Activated CD4-positive, CD25-positive, alpha-beta regulatory T cell treated with anti-CD3 and anti-CD28 coated beads, Interleukin-2, amount 50 U/mL, for 24 hours (primary cell): ENCODE measurements at places on chromosomes 5 and 9.

- ATAC-seq, result no peak
Measured at GRCh38 chr5:91318724-91319123, 64.4 kb downstream of the ARRDC3 start.

GRCh38 chr9:116378873-116379272 is 225.3 kb downstream of the PAPPA start:
- ATAC-seq, result no peak

GRCh38 chr5:67453111-67453905 is 256.7 kb upstream of the CD180 start:
- no peak for ATAC-seq

DNA sequence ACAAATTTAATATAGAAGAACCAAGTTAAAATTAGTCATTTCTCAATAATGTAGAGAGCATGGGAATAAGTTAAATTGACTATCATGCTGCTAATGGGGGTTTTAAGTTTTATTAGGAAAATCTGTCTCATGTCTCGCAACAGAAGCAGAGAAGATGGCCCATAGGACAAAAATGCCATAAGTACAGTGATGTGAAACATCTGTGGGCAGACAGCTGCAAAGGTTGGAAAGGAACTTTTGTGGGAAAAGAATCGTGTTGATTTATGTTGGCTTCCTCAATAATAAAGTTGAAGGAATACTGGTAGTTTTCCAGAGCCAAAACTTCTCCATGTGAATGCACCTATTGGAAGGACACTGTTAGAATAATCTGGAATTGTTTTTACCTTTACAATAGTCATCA is 44.8 kb downstream of the VCAN start:
- no peak for ATAC-seq

DNA sequence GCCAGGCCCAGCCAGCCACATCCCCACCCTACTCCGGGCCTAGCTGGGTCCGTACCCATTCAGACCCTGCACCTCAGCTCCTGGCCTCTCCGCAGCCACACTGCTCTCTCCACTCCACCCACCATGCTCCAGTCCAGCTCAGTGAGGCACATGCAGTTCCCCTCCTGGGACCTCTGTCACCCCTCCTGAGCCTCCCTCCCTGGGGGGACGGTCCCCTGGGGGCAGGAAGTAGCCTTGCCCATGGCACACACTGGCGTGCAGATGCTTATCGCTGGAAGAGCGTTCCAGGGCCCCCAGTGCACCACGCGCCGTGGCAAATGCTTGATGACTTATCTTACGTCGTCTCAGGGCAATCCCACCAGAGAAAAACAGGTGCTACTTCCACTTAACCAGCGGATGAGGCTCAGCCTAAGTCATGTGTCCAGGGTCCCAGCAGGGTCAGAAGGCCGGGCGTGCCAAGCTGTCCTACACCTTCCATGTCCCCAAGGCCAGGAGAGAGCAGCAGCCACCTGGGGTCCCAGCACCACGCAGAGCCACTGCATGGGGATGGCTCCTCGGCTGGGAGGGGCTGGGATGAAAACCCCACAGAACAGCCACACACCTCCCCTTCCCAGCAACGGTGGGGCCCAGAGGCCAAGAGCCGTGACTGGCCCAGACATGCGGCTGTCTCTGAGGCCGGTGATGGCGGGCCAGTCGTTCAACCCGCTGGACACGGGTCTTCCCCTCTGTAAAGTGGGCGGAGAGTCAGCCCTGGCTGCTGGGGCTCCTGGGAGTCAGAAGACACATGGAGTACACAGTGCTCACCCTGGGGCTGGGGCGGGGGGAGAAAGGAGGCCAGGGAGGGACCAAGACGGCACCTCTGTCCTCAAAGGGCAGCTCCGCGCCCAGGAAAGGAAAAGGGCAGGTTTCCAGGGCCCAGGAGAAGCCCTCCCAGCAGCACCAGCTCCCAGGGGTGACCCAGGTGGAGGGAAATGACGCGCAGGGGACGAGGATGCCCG is 2.6 kb upstream of the CCDC187 start:
- ATAC-seq, result peak; percentile 40

GRCh38 chr5:126674145-126674544 is 73.4 kb downstream of the PHAX start:
- no peak for ATAC-seq

- ATAC-seq, result no peak
Measured at GRCh38 chr9:105737205-105737604, 42.9 kb downstream of the TMEM38B start.

DNA sequence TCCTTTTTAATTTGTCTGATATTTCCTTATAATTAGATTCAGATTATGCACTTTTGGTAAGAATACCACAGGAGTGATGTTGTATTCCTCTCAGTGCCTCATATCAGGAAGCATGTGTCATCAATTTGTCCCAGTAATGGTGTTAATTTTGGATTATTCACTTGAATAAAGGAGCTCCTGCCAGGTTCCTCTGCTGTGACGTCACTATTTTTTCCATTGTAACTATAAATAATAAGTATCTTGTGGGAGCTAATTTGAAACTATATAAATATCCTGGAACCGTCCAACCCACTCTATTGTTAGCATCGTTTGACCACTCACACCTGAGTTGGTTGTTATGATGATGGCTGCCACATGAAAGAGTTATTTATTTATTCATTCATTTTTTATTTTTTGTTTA is 107.9 kb downstream of the INVS start:
- no peak for ATAC-seq

- ATAC-seq, result no peak
Measured at GRCh38 chr5:150146235-150146634, 9.4 kb downstream of the PDGFRB start.

- ATAC-seq, result no peak
Measured at GRCh38 chr9:6975198-6975597, 217.4 kb downstream of the KDM4C start.

- no peak for ATAC-seq
Measured at GRCh38 chr9:113998114-113998513, 80.0 kb downstream of the AMBP start.

GRCh38 chr5:83559118-83559785 is 87.7 kb downstream of the VCAN start:
- ATAC-seq, result no peak

- no peak for ATAC-seq
Measured at GRCh38 chr5:5965132-5965531, 413.2 kb downstream of the MED10 start.

DNA sequence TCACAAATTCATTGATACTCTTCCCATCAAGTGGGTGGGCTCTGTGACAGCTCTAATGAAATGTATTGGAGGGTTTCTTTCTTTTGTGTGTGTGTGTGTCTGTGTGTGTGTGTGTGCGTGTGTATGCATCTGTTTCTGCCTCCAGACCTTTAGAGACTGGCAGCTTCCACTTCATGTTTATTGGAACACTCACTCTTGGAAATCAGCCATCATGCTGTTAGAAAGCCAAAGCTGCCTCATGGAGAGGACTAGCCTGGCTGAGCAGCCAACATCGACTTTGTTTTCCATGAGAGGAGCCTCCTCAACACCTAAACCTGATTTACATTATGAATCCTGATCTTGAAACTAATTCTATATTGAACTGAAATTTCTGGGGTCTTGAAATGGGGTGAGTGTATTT is 128.5 kb upstream of the FAM174A start:
- ATAC-seq, result no peak

- ATAC-seq, result no peak
Measured at GRCh38 chr5:135064235-135064570, 30.2 kb upstream of the PITX1 start.

GRCh38 chr5:177133853-177134696 is 502 bp downstream of the NSD1 start:
- ATAC-seq, result peak; percentile 15

DNA sequence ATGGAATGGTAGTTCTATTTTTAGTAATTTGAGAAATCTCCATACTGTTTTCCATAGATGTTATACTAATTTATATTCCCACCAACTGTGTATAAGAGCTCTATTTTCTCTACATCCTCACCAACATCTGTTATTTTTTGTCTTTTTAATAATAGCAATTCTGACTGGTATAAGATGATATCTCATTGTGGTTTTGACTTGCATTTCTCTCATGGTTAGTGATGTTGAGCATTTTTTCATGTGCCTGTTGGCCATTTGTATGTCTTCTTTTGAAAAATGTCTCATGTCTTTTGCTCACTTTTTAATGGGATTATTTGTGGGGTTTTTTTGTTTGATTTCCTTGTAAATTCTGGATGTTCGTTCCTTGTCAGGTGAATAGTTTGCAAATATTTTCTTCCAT is 154.4 kb downstream of the ZSWIM6 start:
- ATAC-seq, result no peak

DNA sequence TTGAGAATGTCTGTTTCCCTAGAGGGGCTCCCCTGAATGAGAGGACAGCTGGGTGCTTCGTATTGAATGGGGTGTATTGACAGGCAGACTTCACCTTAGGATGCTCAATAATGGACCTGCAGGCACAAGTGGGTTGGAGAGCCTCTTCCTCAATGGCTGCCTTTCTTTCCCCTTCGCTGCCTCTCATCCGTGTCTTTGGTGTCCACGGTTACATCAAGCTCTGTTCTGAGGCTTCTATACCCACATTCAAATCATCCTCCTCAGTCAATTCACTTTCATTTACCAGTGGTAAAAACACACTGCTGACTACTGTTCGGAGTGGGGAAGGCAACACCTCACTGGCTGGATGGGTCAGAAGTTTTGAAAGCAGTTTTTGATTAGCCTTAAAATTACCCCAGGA is 20.6 kb downstream of the LIX1 start:
- ATAC-seq, result no peak

GRCh38 chr5:72556351-72557166 is 49.3 kb upstream of the ZNF366 start:
- ATAC-seq, result peak; percentile 60

GRCh38 chr9:98500337-98500919 is 208.3 kb downstream of the GABBR2 start:
- ATAC-seq, result no peak

- ATAC-seq, result no peak
Measured at GRCh38 chr5:9428272-9428671, 117.6 kb downstream of the SEMA5A start.

GRCh38 chr9:16642421-16643109 is 227.9 kb downstream of the BNC2 start:
- ATAC-seq, result no peak

DNA sequence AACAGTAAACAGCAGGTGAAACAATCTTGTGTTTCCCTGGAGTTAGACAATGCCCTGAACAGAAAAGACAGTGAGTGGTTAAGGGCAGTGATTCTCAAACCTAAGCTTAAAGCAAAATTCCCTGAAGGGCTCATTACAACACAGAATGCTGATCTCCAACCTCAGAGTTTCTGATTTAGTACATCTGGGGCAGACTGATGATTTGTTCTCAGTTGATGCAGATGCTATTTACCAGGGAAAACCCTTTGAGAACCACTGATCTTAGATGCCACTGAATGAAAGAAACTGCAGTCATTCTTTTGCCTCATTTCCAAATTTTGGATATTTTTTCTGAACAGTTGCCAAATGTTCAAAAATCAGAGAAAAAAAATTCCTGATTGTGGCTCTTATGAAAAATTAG is 18.7 kb upstream of the ADAM19 start:
- peak; percentile 39 for ATAC-seq

GRCh38 chr9:127223266-127223665 is 41.3 kb upstream of the GARNL3 start:
- no peak for ATAC-seq

DNA sequence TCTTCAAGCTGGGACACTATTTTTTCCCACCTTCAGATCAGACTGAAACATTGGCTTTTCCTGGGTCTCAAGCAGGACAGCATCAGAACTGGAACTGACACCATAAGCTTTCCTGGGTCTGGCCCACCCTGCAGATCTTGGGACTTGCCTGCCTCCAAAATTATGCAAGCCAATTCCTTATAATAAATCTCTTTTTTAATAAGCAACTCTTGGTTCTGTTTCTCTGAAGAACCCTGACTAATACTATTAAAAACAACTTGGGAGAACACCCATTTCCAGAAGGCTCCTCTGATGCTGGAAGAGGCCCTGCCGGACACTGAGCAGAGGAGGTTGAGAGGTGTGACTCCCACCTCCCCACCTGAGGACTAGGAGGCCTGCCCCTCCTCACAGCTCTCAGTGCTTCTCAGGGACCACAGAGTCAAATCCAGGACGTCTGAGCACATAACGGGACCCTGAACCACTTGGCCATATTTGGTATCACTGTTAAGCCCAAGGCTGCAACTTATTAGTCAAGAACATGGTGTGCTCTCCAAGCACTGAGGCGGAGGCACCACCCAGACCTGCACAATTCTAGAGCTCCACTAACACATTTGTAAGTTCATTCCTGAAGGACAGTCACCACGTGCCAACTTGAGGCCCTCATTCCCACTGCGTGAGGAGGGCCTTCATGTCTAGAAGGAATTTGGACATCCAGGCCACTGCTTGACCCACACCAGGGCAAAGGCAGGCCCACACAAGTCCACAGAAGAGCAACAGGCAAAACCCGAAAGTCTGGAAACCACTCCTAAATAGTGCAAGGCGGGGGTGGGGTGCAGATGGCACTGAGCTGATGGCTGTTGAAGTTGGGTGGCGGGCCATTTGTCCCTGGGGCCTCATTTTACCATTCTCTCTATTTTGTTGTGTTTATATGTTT is 9.5 kb downstream of the SHC3 start:
- no peak for ATAC-seq

- no peak for ATAC-seq
Measured at GRCh38 chr9:137878146-137878941, 762 bp downstream of the CACNA1B start.

DNA sequence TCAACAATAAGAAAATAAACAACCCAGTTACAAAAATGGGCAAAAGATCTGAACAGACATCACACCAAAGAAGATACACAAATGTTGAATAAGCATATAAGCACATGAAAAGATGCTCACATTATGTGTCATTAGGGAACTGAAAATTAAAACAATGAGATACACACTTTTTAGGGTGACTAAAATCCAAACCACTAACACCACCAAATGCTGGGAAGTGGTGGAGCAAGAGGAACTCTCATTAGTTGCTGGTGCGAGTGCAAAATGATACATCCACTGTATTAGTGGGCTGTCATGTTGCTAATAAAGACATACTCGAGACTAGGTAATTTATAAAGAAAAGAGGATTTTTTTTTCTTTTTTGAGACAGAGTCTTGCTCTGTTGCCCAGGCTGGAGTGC is 329.1 kb downstream of the TMEM38B start:
- ATAC-seq, result no peak

DNA sequence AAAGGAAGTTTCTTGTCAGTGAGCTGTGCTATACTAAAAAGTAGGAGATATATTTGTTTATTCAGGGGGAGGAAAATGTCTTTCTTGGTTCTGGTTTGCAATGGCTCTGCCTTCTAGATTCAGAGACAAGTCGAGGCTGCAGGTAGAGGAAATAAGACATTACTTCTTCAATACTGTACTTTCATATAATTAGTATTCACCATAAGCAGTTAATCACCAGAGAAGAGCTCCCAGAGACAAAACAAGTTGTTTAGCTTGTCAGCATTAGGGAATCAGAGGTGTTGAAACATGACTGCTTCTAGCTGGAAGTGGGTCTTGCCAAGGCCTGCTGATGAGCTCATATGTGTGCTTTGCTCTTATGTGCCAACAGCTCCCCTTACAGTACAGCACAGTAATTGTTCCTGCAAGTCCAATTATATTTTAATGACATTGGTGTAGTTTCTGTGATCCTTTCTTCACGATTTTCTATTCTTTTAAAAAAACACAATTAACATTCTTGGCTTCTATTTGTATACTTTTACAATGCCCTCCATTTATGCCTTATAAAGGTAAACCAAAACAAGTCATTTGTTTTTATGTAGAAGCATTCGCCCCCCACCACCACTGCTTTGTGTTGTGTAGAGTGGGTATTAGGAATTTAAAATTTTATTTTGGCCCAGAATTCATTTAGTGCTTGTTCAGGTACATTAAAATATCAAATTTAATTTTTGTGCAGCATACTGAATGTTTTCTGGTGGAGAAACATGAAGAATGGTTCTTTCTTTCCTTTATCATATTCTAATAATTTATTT is 112.2 kb downstream of the RPS23 start:
- ATAC-seq, result peak; percentile 58

GRCh38 chr9:36862206-36863145 is 171.6 kb downstream of the PAX5 start:
- no peak for ATAC-seq
